ENCODE measurements at places on chromosomes 11 and 22. TPM values are rescaled to one million over a fixed set of nuclear protein-coding genes. Genes with fewer than 3 reads are reported as not detected.

- no peak for DNase-seq
These were observed 24.1 kb upstream of the TUB start for GRCh38 chr11:8056810-8057463.

DNA sequence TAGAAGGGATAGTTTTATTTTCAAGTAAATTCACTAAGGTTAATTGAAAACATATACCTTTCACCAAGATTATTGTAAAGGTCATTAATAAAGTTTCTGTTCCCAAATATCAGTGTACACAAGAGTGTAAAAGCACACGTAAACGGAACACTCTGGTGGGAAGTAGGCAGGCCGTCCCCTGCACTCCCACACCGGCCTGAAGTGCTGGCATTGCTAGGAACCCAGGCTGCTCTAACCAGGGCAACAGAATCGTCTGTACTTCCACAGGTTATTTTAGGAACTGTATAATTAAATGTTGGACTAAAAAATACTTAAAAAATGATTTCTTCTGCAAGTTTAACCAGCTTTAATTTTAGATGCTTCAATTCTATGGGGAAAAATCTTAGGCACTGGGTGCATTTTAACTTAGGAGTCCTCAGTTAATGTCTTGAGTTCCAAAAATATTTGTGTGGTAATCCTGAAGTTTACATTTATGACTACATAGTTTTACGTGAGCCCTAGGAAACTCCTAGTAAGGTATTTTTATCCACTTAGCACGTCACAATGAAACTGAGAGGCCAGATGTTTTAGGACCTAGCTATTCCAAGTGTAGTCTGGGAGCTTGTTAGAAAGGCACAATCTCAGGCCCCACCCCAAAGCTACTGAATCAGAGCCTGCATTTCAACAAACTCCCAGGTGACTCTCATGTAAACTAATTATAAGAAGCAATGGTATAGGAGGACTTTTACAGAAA is 31.2 kb downstream of the KMT5B start:
- DNase-seq = no peak

- no peak for DNase-seq
These were observed 43.0 kb downstream of the CACNA1I start for GRCh38 chr22:39613549-39613921.

DNA sequence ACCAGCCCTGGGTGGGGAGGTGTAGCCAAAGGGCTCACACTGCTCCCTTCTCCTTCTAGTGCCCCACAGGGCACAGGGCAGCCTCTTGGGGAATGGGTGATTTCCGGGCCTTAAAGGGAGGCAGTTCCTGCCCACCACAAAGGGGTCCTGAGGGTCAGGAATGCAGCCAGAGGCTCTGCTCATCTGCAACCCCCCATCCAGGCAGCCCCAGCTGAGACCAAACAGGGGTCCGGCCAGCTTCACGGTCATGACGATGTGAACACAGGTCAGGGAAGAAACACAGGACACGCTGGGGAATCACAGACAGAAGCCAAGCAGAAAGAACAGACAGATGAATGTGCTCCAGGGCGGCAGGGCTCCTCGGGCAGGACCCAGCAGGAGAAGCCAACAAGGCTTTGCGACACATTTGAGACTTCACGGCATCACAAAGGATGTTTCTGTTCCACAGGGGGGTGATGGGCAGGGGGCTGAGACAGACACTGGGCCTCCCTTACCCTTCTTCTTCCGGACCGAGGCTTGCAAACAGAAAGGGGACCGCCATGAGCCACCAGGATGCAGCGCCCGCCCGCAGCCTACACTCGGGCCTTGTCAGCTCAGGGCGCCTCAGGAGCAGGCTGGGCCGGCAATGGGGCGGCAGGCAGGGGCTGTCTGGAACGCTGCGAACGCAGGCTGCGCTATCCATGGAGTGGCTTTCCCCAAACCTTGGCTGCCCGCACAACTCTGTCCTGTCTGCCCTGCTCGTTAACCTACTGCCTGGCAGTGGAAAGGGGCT is 101.9 kb downstream of the CTTN start:
- no peak for DNase-seq

DNA sequence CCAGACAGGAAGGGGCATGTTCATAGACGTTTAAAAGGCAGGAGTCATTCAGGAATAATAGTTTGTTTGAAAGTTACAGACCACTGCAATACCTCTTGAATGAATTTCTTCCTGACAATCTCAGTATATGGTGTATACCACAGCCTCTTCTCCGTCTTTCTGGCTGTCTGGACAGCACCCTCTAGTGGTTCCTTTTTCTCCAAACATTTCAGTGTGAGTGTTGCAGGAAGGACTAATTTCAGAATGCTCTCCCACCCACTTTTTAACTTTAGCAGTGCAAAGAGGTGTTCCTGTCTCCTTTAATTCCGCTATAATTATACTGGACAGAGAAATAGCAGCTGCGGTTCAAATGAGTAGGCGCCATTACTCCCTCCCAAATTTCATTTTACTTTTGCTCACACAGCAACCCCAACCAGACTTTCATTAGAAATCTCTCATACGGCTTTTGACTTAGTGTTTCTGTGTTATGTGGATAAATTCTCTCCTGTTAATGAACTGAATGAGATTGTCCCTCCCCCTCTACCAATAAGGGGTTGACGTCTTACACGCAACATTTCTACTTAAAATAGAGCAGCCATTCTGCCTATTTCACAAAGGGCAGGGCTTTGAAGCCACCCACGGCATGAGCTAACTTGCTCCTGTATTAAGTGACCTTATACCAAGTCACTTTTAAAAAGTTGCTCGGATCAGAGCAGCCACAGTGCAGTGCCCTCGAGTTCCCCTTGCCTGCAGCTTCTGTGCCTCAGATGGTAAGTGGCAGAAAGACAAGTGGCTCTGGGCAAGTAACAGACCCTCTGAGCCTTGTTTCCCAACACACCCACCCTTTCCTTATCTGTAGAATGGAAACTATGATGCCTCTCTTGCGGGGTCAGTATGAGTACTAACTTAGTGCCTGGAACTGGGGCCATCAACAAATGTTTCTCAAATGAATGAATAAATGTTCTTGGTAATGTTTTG is 368.6 kb downstream of the OPCML start:
- peak; percentile 86 for DNase-seq

DNA sequence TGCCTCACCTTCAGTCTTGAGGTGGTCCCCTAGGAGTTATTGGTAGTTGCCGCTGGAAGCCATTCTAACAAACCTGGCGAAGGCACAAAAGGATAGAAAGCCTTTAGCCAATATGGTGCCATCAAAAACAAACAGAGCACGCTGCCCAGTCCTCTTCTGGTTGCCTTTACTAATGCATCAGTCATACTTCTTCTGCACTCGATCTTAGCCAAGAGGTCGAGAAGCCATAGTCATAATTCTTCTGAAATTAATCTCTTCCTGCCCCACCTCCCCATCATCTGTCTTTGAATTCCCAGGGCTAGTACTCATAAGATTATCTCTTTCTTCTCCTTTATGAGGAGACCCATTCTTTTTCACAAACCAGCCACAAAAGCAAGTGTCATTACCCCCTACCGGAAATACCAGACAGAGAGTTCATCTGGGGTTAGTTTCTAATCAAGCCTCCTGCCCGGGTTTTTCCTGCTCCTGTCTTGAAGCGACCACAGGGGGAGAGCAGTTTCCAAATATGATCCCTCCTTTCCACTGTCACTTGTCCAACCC is 21.4 kb upstream of the EHF start:
- DNase-seq = no peak

GRCh38 chr11:77418155-77418970 is 55.5 kb downstream of the PAK1 start:
- DNase-seq = no peak

DNA sequence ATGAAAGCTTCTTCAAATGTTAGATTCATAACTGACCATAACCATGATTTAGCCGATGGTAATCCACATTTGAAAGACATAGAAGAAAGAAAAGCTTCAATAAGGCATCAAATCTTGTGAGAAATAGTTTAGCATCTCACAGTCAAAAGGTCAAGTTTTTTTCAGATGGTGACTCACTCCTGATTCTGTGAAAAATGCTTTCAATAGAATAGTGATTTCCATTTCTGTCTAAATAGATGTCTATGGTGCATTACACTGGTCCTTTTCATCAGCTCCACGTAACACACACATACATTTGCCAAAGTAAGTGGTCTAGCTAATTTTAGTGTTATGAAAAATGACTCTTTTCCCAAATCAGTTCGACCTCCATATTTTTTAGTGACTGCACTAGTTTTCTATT is 139.2 kb downstream of the LRRC4C start:
- no peak for DNase-seq

CTR9 gene
- total RNA-seq = 33.3 TPM

TBX10 gene
- not detected for total RNA-seq

GRCh38 chr11:122076512-122077120 is 39.4 kb downstream of the BLID start:
- no peak for DNase-seq

DNA sequence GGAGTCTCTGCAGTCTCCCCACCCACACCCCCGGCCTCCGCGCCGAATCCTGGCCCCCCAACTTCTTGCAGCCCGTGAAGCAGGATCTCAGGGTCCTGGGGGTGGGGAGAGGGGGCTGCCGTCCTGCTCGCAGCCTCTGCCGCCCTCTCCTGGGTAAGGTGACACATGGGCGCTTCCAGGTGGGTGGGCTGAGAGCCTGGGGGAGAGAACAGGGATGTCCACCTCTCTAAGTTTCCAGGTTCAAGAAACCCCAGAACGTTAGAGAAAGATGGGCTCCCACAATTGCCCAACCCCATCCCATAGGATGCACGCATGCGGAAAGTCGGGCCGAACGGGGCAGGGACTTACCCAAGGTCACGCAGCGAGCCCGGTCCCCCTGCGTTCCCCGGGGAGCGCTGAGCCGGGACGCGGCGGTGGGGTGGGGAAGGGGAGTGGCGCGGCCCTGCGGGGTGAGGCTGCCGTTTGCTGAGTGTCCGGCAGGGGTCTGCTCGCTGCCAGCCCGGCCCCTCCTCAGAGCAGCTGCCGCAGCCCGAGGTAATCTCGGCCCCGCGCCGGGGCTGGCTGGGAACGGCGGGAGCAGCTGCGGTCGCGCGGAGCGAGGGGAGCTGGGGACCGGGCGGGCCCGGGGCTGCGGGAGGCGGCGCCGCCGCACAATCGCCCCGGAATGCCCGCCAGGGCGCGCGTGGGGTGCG is 705 bp upstream of the CAPN1 start:
- DNase-seq = peak; percentile 89

DNA sequence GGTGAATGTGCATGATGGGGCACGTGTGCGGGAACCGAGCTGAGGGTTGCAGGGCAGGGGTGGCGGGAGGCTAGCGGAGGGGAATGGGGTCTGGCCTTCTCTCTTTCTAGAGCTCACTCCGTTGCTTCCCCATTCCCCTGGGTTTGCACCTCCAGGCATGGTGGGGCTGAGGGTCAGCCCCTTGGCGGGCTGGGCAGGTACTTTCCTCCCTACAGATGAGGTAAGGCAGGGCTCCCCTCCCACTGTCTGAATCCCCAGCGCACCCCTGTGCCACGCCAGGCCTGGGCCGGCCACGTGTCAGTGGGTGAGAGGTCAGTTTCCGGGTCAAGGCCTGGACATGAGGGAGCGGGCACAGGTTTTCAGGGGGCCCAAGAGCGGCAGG is 8.9 kb downstream of the SUSD2 start:
- no peak for DNase-seq

GRCh38 chr11:118442908-118443589 is 6.8 kb downstream of the KMT2A start:
- no peak for DNase-seq

DNA sequence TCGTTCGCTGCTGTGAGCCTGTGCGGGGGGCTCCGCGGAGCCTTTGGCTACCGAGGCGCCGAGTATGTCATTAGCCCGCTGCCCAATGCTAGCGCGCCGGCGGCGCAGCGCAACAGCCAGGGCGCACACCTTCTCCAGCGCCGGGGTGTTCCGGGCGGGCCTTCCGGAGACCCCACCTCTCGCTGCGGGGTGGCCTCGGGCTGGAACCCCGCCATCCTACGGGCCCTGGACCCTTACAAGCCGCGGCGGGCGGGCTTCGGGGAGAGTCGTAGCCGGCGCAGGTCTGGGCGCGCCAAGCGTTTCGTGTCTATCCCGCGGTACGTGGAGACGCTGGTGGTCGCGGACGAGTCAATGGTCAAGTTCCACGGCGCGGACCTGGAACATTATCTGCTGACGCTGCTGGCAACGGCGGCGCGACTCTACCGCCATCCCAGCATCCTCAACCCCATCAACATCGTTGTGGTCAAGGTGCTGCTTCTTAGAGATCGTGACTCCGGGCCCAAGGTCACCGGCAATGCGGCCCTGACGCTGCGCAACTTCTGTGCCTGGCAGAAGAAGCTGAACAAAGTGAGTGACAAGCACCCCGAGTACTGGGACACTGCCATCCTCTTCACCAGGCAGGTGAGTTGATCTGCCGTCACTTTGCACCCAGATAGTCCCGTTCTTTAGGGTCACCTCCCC is 1.0 kb downstream of the ADAMTS15 start:
- peak; percentile 64 for DNase-seq

PHETA2 gene
- 5.9 TPM for total RNA-seq

DNA sequence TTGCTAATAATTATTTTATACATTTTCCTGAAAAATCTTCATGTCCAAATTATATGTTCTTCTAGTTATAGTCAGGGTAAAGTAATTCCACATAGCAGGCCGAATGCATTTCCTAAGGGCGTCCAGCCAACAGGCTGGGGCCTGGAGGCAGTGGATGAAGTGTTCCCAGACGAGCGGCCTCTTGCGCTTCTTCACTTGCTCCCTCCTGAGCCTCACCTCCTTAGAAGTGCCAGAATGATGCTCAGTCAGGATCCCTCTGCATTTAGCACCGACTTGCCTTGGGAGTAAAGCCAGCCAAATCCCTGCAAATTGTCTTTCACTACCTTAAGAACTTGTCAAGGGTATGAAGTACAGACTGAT is 1.5 kb downstream of the OLFML1 start:
- no peak for DNase-seq

PARVG gene
- not detected for total RNA-seq

GRCh38 chr11:74751303-74751702 is 2.7 kb downstream of the RNF169 start:
- DNase-seq = no peak

GRCh38 chr11:86386746-86387145 is 12.1 kb downstream of the CCDC81 start:
- no peak for DNase-seq

DNA sequence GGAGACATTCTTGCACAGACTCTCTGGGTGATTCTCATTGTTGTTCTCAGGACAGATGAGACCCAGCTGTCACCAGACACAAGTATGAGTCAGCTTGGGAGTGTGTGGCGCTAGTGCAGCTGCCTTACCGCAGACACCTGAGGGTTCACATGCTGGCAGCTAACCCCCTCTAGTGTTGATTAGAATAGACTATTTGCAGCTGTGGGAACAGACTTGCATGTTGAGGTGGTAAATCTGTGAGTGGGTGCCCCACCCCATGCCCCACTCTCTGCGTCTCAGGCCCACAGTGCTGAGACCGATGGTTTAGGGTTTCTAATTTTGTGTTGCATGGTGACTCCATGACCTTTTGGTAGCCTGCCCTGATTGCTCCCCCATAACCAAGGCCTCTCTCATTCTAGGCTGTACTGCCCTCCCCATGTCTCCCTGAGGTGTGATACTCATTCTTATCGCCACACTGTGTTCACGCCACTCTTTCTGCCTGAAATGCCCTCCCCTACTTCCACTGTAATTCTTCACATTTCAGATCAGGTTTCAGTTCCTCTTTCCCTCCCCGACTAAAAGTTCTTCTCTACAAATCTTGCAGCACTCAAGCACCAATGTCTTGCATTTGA is 73.7 kb upstream of the KIRREL3 start:
- peak; percentile 50 for DNase-seq

FOLR2 gene
- not detected for total RNA-seq

MAP4K2 gene
- 32.3 TPM for total RNA-seq

All from GM23338 (cell line).